ENCODE measurements at places on chromosomes 1 and 21. TPM values are rescaled to one million over a fixed set of nuclear protein-coding genes. Genes with fewer than 3 reads are reported as not detected.

Gene VHLL
- not detected for total RNA-seq

Gene NLRP3
- not detected for total RNA-seq

Gene RAB3B
- total RNA-seq, result 10.4 TPM

Gene LORICRIN
- not detected for total RNA-seq

Gene AHCTF1
- total RNA-seq, result 25.7 TPM

Gene PLA2G5
- not detected for total RNA-seq

Gene RGSL1
- not detected for total RNA-seq

Gene PADI4
- total RNA-seq, result not detected

Gene SLFNL1
- not detected for total RNA-seq

Gene KCNA3
- not detected for total RNA-seq

Gene NRAS
- 27.6 TPM for total RNA-seq

Gene MED8
- total RNA-seq, result 35.0 TPM

Gene NBPF10
- 0.55 TPM for total RNA-seq

Gene MAP10
- 0.92 TPM for total RNA-seq

Gene TIAM1
- total RNA-seq, result 0.75 TPM

Gene DCST1
- total RNA-seq, result not detected

Gene MAP1LC3C
- not detected for total RNA-seq

Gene KCNAB2
- total RNA-seq, result 7.3 TPM
